ENCODE measurements at places on chromosomes 16 and 17. TPM values are rescaled to one million over a fixed set of nuclear protein-coding genes. Genes with fewer than 3 reads are reported as not detected.

GRCh38 chr17:74088934-74089329 is 114.5 kb upstream of the RPL38 start:
- no peak for DNase-seq

DNA sequence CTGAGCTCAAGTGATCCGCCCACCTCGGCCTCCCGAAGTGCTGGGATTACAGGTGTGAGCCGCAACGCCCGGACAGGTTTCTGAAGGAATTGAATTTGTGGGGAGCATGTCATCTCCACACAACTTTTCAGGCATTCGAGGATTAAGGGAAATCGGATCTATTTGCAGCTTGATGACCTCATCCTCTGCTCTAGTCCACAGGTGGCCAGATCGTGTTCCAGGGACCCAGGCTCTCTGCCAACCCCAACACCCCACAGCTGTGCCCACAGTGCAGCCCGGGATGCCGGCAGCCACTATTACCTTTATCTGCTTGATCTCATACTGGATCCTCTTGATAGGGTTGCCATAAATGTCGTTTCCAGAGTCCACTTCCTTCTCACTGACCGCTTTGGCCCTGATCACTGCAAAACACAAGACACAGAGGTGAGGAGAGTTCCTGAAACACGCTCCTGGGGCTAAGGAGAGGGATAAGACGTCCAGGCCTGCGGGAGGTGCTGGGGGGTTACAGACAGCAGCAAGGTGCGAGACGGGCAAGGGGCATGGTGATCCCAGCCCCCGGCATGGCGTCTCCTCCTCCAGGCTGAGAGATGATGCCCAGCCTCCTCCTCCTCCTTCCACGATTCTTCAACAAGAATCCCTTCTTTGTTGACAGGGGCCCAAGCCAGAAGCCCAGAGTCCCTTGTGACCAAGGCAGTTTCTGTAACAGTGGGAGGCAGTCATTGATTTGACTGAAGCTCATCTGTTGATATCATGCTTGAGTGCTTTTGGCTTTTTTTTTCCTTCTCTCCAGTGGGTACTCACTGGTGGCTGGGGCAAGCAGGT is 29.3 kb downstream of the CEP295NL start:
- DNase-seq: no peak

The SECTM1 gene
- 0.56 TPM for total RNA-seq

DNA sequence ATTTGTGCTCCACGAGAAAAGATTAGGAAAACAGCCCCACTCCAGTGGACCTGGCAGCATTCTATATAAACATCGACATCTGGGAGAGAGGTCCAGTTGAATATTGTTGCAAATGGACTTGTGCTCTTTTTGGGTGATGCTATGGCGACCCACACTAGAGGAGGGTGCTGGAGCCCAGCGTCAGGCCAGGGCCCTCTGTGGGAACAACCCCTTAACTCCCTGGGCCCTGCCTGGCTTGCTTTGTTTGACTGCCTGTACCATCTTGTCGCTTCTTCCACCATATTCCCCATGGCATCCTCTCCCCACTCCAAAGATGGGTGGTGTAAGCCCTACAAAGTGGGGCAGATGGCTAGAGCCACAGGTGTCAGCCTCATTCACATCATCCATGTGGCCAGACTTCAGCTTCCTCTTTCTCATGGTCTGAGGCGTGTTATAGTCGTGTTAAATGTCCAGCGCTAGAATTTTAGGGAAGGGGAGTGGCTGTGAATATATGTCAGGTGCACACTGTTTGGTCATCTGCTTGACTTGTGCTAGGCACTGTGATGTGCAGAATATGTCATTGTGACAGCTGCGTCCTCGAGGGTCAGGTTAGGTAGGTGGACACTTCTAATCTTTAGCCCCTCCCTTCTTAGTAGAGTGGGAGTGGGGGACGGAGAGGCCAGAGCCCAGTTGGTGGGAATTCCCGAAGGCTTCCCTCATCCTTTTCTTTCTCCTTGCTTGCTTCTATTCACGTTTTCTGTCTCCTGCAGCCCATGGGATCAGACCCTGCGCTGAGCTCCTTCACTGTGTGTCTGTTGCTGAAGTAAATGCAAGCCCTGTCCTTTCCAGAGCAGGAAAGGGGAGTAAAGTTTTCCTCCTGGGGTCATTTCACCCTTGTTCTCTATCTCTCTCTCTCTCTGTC is 49.8 kb downstream of the MPRIP start:
- DNase-seq: no peak

- DNase-seq: no peak
These were observed 6.4 kb downstream of the CBLN1 start for GRCh38 chr16:49275050-49275730.

The TPSAB1 gene
- total RNA-seq: not detected

- DNase-seq: no peak
These were observed 33.2 kb downstream of the CYB5D2 start for GRCh38 chr17:4175921-4176807.

- DNase-seq: no peak
These were observed 295.3 kb downstream of the SEC14L1 start for GRCh38 chr17:77436058-77436442.

DNA sequence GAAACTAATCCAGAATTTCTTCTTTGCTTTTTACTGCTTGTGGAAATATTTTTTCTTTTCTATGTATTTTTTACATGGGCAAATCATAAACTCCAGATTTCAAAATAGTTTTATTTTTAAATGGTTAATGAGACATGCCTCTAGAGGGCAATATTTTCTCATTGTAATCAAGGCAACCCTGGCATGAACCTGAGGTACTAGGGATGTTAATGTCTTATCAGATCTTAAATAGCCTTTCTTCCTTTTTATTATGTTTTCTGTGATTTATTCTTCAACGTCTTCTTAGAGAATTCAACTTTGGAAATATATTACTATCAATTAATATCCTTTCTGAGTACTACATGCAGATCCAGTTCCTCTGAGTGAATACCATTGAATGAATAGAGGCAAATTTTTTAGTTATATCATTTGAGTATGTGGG is 324.7 kb downstream of the BCAS3 start:
- no peak for DNase-seq

The SLFN12 gene
- total RNA-seq: 60.4 TPM

- no peak for DNase-seq
These were observed 481 bp upstream of the GLTPD2 start for GRCh38 chr17:4788159-4788806.

Measured in natural killer cell treated with Interleukin-12 subunit alpha and Interleukin-12 subunit beta and Interleukin-15 and Interleukin-18, amount 100 ng/mL, for 72 hours (primary cell).